NCI-H1930 (cell line): ENCODE measurements at places on chromosomes 3 and 15.

GRCh38 chr3:101020351-101021015 lies 27.3 kb upstream of the ABI3BP start:
- no peak for DNase-seq

GRCh38 chr15:42742149-42742548 lies 5.2 kb upstream of the CDAN1 start:
- DNase-seq, result no peak

DNA sequence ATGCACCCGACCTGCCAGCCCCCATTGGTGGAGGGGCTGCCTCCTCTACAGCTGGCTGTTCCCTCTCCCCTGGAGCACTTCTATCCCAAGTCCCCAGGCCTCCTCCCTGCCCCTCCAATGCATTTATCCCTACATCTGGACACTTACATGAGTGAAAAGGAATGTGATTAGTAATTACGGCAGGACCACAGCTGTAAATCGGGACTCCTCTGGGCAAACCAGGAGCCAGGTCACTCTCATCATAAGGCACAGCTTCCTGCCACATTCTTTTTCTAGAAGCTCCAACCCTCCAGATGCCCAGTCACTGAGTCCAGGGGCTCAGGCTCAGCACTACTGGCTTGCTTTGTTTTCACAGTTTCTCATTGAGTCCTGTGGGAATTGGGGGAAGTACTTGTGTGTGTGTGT lies 54.3 kb downstream of the IL20RB start:
- DNase-seq, result no peak

DNA sequence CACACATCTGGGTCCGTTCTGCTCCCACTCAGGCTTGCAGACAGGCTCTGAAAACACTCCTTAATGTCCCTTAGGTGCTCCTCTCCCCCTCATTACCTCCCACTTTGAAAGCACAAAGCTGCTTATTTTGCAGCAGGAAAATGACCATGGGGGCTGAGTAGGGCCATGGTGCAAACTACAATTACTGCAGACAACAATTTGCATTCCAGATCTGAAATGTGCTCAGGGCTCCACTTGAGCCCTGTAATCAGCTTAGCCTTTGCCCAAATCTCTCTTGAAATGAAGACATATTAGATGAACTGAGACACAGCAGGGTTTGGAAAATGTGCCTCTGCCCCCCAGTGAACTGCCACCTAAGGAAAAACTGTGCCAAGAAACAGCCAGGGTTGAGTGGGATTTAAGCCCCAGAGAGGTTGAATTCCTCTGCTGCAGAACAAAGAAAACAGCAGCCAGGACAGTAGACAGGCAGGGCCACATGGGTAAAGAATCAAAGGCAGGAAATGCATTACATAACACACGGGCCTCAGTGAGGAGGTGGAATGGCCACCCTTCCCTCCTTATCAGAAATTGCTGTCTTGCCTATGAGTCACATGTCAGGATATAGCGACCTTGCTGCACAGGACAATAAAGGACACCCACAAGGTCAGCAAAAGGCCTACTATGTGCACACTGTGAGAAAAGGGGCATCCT lies 126.8 kb upstream of the ARHGEF3 start:
- no peak for DNase-seq

DNA sequence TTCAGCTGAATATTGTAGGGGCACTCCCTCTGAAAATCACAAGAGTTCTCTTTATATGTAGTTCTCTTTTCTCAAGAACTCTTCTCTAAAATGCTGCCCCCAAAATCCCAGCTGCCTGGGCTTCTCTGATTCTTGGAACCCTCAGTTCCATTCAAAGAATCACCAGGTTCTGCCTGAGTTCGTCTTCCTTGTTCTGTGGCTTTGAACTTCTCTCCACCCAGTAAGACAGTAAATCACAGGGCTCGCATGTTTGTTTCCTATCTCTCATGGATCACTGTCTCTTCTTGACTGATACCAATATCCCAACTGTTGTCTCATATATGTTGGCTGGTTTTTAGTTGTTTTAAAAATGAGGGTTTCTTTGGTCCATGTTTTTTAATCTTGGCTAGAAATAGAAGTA lies 359.5 kb upstream of the CBLB start:
- DNase-seq, result no peak

GRCh38 chr15:78102211-78102610 lies 9.8 kb downstream of the SH2D7 start:
- DNase-seq, result no peak

GRCh38 chr3:43932921-43933320 lies 242.2 kb downstream of the ABHD5 start:
- no peak for DNase-seq

- no peak for DNase-seq
Measured at GRCh38 chr3:33958661-33959060, 160.2 kb downstream of the PDCD6IP start.

- DNase-seq, result no peak
Measured at GRCh38 chr15:56208185-56208584, 35.5 kb downstream of the RFX7 start.

DNA sequence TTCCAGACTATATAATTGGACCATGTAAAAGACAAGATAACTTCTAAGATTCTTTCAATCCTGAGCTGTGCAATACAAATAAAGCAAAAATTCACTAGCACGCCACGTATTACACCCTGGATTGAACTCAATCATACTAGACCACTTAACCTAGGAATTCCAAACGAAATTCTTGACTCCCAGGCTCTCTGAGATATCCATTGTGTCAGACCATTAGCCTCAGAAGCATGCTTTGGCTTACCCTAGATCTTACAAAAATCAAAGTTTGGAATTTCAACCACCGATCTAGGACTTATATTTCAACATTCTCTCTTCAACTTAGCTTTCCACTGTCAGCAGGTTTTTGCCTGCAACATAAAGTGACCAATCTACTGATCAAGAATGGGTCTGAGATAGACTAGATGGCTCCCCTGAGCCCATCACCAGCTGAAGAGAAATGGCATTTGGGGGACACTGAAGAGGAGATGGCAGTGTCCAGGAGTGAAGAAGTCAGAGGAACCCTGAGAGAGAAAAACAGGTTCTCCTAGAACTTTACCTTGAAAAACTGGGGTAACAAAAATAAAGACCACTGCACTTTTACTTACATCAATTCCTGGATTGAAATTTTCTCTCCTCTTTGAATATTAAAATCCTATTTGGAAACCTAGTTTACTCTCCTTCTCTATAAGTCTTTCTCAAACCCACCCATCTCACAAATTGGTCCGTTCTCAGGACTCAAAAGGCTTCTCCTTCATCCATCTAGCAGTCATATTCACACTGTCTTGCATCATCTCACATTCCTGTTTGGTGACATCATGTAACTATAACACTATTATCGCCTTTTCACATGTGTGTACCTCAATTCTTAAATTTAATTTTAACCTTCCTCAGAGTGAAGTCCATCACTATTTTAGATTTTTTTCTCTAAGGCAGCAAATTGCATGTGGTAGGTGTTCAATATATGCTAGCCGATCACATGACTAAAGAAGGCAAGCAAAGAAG lies 18.5 kb downstream of the CPNE4 start:
- no peak for DNase-seq

- no peak for DNase-seq
Measured at GRCh38 chr3:127900536-127900935, 14.5 kb upstream of the KBTBD12 start.

- DNase-seq, result no peak
Measured at GRCh38 chr15:91380114-91380513, 280.1 kb downstream of the SV2B start.

DNA sequence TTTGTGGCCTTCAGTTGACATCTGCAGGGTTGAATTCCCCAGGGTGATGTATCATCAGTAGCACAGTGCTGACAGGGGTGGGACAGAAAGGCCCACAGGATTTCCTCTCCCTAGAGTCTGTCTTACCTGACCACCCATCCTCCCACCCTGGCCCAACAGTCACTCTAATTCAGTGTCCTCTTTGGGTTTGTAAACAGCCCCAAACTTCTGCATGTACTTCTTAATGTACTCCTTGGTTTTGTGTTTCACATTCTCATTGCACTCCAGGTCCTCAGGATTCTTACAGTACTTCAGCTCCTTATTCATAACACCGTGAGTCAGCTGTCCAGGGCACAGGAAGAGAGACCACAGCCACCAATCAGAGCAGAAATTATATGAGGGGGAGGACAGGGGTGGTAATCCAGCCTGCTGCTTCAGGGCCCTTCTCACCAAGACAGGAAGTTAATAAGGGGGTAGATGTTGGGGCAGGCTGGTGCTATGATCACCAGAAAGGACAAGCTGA lies 37.5 kb downstream of the NBEAL2 start:
- DNase-seq, result no peak

- DNase-seq, result no peak
Measured at GRCh38 chr3:187533797-187534196, 136.4 kb downstream of the SST start.

- DNase-seq, result no peak
Measured at GRCh38 chr15:55224892-55225291, 28.2 kb upstream of the RSL24D1 start.

- DNase-seq, result no peak
Measured at GRCh38 chr3:143362115-143362991, 242.8 kb downstream of the CHST2 start.

DNA sequence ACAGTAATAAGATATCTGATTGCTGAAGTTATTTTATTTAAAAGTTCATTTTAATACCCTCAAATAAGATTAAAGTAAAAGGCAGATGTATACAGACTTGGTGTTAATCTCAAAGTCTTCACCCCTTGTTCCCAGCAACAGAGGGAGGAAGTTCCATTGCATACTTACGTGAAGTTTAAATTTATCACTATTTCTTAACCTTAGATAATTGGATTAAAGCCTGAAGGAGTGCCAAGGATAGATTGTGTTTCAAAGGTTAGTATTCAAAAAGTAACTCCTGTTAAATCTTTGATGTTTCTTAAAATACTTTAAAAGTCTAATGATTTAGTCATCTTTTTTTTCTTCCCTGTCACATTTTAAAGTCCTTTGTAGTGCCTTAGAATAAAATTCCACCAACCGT lies 39.3 kb downstream of the ATP1B3 start:
- no peak for DNase-seq

DNA sequence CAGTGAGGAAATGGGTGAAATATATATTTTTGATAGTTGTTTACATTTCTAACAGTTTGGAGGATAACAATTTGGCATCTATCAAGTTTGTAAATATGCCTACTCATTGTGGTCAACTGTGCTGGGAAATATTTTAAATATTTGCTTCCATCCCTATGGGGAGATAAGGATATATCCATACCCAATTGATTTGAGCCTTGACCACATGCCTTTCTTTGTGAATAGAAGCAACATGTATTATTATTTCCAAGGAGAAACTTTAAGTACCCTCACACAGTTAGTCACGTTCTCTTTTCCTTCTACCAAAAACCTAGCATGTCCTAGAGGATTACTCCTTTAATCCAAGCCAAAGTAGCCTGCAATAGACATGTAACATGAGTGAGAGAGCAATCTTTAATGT lies 245.4 kb upstream of the CBLB start:
- no peak for DNase-seq

- DNase-seq, result no peak
Measured at GRCh38 chr15:88476635-88477060, 9.1 kb downstream of the MRPS11 start.

- no peak for DNase-seq
Measured at GRCh38 chr3:71305231-71306206, 278.0 kb downstream of the FOXP1 start.

DNA sequence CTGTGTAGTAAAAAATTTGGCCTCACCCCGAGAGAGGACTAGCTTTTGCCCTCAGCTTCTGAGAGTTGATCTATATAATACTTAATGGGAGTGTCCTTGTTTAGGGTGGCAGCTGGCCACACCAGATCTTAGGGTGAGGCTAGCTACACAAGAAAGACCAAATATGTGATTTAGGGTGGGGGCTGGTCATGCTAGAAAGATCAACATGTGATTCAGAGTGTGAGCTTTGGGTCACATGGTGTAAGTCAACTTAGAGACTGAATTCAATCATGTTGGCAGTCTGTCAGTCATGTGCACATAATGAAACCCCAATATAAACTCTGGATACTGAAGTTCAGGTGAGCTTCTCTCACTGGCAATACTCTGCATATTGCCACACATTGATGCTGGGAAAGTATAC lies 120.7 kb upstream of the DAZL start:
- no peak for DNase-seq

DNA sequence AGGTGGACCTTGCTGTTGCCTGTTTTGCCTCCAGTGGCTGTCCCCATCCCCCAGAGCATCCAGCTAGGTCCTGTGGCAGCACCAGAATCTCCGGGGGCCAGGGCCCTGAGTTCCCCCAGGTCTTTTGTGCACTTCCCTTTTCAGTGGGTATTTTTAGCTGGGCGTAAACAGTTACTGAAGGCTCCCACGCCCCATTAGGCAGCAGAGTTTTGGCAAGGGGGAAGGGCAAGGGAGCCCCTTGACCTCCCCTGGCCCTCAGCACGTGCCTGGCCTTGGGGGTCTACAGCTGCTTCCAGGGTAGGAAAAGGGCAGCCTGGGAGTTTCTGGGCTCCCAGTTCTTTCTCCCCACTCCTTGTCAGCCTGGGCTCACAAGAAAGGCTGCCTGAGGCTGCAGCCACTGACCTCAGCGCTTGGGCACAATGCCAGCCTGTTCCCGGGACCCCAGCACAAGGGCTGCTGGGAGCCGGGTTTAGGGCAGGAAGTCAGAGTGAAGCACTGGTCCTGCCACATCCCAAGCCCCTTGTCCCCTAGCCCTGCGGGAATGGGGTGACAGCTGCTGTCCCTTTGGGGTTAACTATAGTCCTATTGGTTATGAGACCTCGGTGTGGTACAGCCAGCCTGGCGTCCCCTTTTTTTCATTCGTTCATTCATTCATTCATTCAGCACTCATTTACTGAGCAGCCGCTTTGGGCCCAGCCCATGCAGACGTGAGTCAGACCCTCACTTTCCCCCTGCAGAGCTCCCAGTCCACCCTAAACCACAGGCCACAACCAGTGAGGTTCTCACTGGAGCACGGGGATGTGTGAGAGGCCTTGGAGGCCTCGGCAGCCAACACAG lies 8.4 kb downstream of the CSK start:
- no peak for DNase-seq

DNA sequence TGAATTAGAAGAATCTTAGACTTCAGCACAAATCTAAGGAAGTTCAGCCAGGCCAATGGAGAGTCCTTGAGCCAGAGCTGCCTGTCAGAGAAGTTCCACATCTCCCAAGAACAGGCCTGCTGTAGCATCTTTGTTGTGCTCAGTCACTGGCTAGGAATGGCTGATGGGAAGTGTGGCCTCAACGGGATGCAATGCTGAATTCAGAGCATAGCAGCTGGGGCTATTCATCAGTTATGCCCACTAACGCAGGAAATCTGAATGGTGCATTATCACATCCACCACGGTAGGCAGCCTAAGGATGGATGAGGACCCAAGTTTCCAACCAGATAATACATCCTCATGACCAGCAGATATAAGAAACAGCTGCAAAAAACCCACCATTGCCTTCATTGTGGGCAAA lies 3.2 kb upstream of the EIF1B start:
- no peak for DNase-seq

- no peak for DNase-seq
Measured at GRCh38 chr3:152305075-152305474, 36.3 kb downstream of the MBNL1 start.

GRCh38 chr3:177528306-177529070 lies 331.2 kb upstream of the TBL1XR1 start:
- no peak for DNase-seq

- DNase-seq, result no peak
Measured at GRCh38 chr15:79682285-79682684, 214.5 kb downstream of the MTHFS start.
